Colonic mucosa (tissue), 4 donors: ENCODE measurements at places on chromosomes 12 and 14. TPM values are rescaled to one million over a fixed set of nuclear protein-coding genes. Genes with fewer than 3 reads are reported as not detected.

Gene MYH6
- 1.6 TPM for total RNA-seq

Gene KRT82
- not detected for total RNA-seq

Gene LRFN5
- 0.37 TPM for total RNA-seq

Gene NPAS3
- total RNA-seq: 0.79 TPM

GRCh38 chr12:117090816-117091711 is 8.2 kb downstream of the TESC start:
- no peak for DNase-seq

Gene OR6C2
- not detected for total RNA-seq

Gene PLEKHH1
- 47.1 TPM for total RNA-seq

Gene PNP
- 121 TPM for total RNA-seq

Gene ZFHX2
- 1.8 TPM for total RNA-seq
